ENCODE measurements at places on chromosomes 16 and 17.

DNA sequence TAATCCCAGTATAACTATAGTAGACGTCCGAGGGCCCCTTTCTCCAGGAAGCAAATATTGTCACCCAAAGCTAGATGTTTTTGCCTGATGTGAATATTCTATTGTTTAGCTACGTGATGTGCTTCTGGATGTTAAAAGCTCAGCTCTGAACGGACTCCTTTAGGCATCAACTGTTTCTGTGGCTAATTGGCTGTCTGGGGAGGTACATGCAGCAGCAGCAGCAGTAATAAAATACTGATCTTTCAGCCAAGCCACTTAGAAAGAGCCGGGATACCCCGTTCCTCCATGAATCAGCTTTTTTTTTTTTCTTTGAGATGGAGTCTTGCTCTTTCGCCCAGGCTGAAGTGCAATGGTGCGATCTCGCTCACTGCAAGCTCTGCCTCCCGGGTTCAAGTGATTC is 43.0 kb downstream of the TRARG1 start:
- DNase-seq = no peak

DNA sequence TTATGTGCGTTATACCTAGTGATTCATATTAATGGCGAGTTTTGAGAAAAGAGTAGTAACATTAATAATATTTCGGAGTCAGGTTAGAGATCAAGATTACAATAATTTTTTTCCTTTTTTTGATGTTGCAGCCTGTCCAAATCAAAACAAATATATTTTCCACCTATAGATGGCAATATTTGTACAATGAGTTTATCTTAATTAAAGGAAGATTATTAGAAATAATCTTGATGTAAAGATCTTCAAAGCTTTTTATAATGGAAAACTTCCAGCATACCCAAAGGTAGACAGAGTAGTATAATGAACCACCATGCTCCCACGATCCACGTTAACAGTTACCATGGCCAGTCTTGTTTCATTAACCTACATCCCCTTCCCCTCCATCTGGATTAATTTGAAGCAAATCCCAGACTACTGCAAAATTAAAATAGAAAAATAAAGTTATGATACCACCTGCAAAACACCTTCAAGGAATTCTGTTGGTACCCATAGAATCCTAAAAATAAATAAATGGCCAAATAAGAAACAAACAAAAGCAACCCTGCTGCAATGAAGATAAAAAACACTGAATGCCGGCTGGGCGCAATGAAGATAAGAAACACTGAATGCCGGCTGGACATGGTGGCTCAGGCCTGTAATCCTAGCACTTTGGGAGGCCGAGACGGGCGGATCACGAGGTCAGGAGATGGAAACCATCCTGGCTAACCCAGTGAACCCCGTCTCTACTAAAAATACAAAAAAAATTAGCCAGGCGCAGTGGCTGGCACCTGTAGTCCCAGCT is 46.5 kb upstream of the GINS3 start:
- DNase-seq = no peak

DNA sequence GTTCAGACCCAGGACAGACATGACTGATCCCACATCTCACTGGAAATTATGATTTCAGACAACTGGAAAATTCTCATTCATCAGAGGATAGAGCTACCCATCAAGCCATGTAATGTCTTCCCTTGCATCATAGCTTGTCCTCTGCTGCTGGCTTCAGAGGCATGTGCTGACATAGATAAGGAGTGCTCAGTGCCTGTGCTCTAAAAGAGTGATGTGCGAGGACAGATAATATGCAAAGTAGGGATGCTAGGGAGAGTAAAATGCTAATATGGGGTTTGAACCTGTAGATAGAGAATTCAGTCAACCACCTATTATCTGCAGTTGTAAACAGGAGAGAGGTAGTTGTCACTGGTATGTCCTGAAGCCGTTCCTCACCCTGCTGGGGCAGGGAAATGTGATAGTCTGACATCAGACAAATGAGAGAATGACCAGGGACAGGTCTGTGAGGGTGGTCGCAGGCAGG is 349.7 kb upstream of the CCL2 start:
- DNase-seq = no peak

DNA sequence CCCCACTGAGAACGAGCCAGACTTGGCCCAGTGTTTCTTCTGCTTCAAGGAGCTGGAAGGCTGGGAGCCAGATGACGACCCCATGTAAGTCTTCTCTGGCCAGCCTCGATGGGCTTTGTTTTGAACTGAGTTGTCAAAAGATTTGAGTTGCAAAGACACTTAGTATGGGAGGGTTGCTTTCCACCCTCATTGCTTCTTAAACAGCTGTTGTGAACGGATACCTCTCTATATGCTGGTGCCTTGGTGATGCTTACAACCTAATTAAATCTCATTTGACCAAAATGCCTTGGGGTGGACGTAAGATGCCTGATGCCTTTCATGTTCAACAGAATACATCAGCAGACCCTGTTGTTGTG is 631 bp downstream of the BIRC5 start:
- no peak for DNase-seq

DNA sequence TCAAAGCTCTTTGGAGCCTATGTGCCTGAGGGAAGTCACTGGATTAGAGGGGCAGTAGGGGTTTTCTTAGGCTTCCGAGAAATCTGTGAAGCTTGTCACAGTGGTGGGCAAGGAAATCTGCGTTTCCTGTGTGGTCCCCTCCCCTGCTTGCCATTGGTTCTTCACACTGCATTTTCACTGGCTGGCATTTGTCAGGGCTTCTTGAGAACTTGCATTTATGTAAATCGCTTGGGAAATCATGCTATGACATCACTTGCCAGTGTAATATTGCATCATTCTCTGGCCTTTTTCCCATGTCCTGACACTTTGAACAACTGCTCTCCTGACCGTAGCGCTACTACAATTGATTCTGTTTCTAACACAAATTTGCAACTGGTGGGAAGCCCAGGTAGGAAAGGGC is 1.8 kb downstream of the CACNG3 start:
- no peak for DNase-seq

- DNase-seq = no peak
These were observed 7.7 kb upstream of the ITPRIPL2 start for GRCh38 chr16:19105891-19106624.

GRCh38 chr16:76862901-76863300 is 328.1 kb upstream of the MON1B start:
- no peak for DNase-seq

DNA sequence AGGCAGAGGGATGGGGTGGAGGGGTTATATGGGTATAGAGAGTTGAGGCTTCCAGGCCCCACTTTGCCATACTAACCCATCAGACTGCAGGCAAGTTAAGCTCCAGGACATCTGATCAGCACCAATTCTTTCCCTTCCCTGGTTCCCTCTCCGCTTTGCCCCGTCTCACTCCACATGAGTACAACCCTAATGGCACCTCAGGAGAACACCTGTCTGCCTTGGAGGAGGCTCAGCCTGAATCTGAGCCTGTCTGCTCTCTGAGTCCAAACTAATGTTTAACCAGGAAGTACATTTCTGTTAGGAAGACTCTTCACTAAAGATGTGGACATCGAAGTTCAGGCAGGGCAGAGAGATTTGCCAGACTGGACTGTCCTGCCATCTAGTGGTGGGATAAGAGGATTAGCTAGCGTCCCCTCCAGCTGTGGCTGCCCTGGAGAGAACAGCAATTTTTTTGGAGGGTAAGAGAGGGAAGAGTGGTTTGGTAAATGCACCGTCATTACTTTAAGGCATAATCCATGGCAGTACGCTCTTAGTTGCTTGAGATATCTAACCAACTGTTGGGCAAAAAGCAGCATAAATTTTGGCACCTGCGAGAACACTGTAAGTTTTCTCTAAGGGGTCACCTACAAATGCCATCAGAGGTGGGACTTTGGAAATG is 29.2 kb upstream of the LRRC75A start:
- peak; percentile 89 for DNase-seq

DNA sequence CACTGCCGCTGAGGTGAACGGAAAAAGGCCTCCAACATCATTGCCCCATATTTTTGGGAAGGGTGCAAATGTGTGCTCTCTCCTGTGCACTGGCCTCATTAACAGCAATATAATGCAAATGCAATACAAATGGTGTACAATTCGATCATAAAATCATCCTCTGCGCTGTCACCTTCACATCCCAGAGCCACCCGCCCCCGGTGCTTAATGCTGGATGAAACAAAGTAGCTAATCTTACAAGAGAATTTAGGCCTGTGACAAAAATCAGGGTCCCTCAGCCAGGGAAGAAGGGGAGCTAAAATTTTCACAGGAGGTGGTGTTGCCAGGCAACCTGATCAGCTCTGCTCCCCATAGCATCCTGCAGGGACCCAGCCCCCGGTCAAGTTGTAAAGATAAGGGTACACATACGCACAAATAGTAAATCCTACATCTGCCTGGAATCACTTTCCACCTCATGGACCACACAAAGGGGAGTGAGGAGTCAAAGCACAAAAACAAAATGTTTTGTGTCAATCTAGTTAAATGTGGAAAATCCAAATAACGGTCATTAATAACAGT is 3.0 kb downstream of the TBC1D16 start:
- DNase-seq = no peak

DNA sequence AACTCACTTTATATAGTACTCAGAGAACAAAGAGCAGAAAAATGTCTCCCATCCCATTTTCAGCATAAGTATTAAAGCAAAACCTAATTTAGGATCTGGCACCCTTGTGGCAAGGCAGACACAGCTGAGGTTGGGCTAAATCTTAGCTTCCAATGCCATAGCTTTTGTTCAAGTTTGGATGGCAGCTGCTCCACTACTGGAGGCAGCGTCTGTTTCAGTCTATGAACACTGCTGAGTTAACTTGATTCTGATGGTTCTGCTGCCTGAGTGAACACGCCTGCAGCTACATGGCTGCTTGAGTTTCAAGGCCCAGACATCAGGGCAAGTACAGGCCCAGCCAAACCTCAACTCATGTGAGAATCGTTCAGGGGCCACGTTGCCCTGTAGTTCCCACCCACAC is 178.2 kb upstream of the RPH3AL start:
- DNase-seq = no peak

GRCh38 chr16:31473264-31473984 is 1.5 kb downstream of the TGFB1I1 start:
- DNase-seq = no peak

GRCh38 chr16:55539049-55539448 is 27.4 kb upstream of the CAPNS2 start:
- no peak for DNase-seq

DNA sequence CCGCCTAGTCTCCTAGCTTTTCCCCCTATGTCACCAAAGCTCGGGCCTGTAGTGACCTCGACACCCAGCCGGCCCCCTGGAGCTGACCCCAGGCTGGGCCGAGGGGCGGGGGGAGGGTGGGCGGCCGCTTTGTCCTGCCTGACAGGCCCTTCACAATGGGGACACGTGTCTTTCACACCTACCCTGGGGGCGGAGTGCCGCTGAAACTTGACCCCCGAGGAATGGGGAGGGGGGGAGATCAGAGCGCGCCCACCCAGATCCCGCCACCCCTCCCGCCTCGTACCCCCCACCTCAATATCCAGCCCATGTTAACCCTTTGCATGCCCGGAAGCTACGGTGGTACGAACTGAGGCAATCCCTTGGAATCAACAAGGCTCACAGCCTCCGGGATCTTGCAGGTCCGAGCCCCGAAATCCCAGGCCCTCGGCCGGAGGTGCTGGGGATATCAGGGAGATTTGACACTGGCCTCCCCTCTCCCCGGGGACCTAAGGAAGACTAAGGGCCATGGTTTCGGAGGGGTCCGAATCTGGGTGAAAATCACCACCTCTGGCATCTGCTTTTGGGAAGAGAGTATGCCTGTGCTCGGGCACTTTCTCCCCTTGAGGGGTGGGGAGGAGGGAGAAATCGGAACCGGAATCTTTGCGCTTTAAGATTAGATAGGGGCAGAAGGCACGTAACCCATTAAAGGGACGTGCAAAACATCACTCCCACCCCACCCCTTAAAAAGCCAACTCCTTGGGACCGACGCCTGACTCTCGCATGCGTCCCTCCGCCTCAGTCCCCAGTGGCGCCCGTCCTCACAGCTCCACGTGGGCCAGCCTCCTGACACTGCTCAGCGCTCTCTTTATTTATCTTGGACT is 2.6 kb downstream of the NOG start:
- DNase-seq = no peak

DNA sequence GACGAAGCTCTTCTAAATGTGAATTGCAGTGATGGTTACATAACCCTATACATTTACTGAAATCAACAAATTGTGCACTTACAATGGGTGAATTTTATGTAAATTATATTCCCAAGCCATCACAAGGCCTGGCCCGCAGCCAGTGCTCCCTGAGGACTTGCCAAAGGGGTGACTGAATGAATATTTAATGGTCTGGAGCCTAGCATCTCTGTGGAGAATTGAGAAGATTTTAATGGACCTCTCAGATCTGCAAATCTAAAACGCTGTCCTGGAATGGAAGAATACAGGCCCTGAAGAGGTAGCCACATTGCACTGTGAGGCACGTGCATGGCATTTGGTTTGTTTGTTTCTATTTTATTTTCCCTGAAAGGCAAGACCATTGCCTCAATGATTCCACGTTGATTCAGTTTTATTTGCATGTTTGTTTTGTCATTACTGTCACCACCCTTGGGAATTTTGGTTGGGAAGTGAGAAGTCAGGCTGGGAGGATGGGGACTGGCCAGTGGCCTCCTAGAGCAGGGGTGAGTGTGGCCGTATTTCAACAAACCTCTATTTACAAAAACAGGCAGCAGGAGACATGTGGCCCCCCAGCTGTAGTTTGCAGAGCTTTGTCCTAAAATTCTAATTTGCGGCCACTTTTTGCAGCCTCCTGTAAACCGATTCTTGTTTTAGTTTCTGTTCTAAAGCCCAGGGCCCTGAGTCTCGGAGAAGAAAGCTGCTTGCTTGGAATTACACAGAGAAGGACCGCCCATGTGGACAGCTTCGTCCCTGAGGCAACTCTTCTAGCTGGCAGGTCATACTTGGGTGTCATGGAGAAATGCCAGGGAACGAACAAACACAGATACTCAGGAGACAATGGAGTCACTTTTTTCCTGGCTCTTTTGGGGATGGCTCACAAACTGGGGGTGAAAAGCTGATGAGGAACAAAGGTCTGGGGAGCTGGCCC is 40.5 kb upstream of the GCSH start:
- no peak for DNase-seq

GRCh38 chr16:58937661-58938060 is 203.5 kb upstream of the GOT2 start:
- DNase-seq = no peak

DNA sequence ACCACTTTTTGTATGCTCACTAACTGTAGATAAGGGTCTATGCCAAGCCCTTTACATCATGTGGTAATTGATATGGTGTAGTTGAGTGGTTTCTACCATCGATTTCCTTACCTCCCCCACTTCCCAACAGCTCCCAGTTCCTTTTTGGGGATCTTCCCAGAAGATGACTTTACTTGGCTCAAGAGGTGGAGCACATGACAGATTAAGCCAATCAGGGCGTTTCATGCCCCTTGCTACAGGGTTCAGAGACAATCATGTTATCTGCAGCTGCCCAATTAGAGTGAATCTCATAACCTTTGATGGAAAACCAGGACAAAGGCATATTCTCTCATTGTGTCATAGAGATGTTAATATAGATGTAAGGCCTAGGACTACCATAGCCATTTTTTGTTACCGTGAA is 16.2 kb upstream of the BMERB1 start:
- DNase-seq = no peak

Data from NCI-H510A treated with DMSO at 0.1 percent for 48 hours (cell line).